ENCODE measurements at places on chromosomes 2 and 18. TPM values are rescaled to one million over a fixed set of nuclear protein-coding genes. Genes with fewer than 3 reads are reported as not detected.

GRCh38 chr18:12048827-12049175 is 44.8 kb upstream of the ANKRD62 start:
- no peak for DNase-seq

DNA sequence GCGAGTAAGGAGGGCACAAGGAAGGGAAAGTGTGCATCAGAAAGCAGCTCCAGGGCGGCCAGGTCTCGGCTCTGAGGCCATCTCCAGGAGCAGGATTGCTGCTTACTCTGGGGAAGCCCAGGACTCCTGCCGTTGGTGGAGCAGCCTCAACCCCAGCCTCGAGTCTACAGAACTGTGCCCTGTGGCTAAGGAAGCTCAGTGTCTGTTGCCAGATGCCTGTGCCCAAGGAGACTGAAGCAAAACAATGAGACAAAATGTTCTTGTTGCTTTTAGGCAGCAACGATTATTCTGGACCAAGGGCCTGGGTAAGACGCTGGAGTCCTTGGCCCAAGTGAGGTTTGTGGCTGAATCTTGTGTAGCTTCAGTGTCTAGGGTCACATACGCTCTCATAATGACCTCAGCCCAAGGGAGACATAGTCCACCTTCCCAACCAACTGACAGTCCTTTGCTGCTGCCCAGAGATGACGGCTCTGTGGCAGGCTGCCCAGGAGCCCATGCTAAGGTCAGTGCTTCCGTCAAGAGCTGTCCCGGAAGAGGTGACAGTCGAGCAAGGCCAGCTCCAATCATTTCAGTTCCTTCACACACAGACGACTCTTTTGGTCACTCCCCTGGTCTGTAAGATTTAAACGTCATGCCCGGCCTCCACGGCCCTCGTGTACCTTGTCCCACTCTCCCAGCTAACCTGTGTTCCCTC is 223.8 kb downstream of the TTC32 start:
- no peak for DNase-seq

DNA sequence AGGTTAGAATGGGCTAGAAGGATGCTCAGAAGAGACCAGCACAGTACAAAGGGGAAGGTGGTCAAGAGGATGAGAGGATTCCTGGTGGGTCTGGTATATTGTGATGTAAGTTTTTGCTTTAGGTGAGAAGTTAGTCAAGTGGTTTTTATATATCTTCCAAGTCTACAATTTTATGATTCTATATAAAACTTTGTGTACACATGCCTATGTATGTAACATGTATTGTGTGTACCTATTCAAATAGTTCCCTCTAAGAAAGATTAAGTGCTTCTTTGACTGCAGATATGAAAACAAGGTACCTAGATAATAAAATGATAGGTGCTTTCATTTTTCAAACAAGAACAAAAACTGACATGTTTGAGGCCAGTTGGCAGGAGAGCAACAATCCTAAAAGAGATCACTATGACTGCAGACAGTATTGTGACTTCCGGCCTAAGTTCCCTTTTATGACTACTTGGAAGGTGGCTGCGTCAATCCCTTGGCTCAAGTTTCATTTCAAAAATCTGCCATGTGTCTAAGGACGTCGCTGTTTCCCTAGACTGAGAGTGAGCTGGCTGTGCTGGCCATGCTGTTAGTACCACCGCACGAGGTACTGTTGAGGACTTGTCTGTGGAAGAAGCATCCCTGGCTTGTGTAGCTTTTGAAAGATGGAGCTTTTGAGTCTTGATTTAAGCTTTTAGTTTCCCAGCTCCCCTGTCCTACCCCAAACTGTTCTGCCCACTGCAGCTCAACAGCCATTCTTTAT is 123.1 kb downstream of the PRPF40A start:
- DNase-seq: peak; percentile 91

DNA sequence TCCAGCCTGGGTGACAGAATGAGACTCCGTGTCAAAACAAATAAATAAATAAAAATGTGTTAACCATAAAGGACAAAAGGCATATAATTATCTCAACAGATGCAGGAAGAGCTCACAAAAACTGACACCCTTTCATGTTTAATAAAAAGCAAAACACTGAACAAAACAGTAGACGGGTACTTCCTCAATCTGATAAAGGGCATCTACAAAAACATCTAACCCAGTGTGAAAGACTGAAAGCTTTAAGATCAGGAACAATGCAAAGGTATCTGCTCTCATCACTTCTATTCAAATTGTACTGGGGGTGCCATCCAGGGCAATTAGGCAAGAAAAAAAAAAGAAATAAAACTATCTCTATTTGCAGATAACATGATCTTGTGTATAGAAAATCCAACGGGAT is 11.7 kb upstream of the NCL start:
- no peak for DNase-seq

DNA sequence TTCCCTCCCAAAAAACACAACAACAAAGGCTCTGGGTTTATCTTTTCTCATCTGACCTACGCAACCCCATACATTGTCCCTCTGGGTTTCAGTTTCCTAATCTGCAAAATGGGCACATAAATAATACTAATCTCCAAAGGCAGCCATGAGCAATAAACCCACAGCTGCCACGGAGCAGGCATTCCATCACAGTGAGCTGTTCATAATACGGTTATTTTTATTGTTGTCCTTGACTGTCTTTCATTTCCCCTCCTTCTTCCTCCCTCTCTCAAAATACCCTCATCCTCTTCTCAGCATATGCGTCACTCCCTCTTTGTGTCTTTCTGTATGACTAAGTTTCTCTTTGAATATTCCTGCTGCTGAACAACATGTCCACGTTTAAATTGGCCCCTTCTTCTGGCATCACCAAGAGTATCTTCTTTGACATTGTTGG is 129.8 kb upstream of the CAB39 start:
- no peak for DNase-seq

DNA sequence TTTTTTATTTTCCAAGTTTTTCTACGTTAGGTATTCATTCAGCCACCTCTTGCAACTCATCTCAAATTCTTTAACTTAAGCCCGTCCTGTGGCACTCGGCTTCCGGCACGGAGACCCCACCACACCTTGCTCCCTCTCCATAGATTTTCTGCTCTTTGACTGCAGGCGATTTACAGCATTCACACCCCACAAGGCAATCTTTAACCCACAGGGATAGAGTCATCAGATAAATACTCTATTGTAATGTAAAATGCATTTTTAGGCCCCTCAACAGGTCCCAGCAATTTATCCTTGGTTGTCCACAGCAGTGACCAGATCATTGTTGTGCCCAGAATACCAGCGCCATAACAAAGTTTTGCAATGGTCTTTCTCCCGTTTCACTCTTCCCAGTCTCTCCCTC is 132.3 kb upstream of the EPHA4 start:
- DNase-seq: no peak

DNA sequence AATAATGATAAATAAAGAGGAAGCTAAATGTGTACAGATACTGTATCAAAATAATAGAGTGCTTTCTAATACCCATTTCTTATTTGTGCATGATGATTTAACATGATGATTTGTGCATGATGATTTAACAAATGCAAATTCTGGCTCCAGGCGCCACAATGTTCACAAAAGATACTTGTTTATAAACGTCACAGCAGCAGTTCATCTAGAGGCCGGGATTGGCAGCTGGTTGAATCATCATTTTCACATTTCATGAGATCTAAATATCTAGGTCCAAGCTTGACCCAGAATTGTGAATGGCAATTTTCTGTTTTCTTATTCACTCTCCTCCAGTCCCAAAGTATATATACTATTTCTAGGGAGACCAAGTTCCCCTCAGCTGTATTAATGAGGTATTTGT is 322.0 kb downstream of the SUCLG1 start:
- DNase-seq: no peak

DNA sequence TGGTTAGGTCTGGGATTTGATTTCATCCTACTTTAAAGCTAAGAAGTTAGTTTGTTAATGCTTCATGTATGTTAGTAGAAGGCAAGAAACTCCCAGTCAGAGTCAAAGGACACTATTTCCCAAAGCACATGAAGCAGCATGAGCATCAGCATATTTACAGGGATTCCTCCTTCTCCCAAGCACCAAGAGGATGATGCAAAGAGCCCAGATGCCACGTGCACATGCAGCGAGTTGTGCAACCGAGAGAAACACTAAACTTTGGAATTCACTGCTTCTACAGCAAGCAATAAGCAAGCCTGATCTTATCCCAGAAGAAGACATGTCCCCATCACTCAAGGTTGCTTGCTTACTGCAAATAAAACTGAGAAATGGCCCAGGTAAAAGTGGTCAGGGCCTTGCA is 32.5 kb downstream of the CPO start:
- no peak for DNase-seq

- DNase-seq: no peak
Measured at GRCh38 chr2:154259030-154259429, 387.3 kb downstream of the GALNT13 start.

DNA sequence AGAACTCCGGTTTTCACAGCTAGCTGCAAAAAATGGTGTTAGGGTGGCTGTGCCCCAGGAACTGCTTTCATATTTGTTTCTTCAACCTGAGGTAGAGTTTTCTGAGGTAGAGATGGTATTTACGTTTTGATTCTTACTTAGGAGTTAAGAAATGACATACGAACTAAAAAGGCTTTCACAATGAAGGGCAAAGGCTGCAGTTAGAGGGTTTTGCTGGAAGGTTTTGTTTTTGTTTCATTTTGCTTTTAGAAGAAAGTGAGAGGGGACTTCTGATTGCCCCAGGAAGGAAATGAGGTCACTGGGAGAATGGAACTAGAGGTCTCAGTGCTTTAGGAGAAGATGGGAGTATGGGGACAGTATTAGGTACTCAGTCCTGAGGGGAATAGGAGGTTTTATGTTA is 15.5 kb downstream of the CDCA7 start:
- no peak for DNase-seq

DNA sequence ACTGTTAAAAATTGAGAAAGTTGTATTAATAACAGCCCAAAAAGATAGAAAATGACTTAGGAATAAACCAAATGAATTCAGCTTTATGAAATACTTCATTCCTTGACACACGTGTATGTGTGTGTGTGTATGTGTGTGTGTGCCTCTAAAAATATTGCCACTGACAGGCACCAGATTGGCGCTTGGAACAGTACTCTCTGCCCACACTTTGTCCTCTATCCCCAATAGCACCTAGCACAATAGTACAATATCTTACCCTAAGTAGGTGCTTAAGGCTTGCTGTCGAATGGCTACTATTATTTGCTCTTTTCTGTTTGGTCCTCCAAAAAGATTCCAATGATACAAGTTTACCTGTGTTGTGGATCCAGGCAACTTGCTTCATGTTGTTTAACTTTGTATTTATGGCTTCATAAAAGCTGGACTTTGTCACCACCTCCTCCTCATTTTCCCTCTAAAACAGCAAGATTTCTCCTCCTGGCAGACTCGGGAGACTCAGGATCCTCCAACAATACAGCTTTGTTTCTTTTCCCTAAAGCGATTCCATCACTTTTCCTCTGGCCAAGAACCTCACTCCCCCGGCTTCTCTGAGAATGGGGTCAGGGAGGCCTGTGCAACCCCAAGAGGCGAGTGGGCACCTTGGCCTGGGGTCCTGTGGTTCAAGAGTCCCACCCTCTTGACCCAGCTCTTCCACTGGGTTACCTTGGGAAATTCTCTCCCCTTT is 43.3 kb upstream of the LCLAT1 start:
- no peak for DNase-seq

GRCh38 chr2:212919238-212919637 is 232.2 kb downstream of the IKZF2 start:
- no peak for DNase-seq

- no peak for DNase-seq
Measured at GRCh38 chr2:28401948-28402550, 9.4 kb downstream of the FOSL2 start.

- peak; percentile 98 for DNase-seq
Measured at GRCh38 chr2:36966370-36967235, at the start of gene STRN. Gene STRN, minus strand, starts transcription at chr2:36966536. Its CDS starts 73 bp downstream, at chr2:36966463.

- peak; percentile 39 for DNase-seq
Measured at GRCh38 chr2:225602205-225602604, 202.7 kb downstream of the NYAP2 start.

- no peak for DNase-seq
Measured at GRCh38 chr18:27363872-27364271, 178.8 kb upstream of the CHST9 start.

DNA sequence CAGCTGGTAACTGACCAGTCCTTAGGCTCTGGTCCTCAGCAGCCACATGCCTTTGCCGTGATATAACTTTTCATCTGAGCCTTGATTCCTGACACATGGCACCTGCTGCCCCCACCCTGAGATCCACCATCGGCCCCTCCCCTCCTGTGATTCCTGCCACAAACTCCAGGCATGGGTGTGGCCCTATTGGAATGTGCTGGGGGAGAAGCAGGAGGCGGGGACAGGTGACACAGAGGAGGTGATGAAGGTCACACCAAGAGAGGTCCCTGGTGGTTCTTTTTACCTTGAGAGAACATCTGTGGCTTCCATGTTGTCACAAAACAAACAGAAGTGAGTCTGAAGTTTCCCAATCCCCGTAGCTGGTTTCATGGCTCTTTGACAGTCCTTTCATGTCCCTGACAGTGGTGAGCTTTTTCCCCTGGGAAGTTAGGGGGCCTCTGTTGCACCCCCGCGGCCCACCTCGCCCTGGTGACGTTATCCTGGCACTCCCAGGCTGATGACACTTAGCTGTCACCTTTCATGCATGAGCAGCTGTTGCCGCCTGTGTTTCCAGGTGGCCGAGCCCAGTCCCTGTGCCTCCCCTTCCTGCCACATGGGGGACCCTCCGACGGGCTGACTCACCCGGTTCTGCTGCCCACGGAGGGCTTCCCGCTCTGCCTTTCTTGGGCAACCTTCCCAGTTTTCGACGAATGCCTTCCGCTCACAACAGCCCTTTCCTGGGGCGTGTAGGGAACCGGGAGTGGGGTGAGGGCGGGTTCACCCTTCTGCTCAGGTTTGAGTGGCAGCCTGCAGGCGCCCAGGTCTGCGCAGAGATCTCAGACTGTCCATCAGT is 66.3 kb upstream of the GLI2 start:
- DNase-seq: no peak

Gene GKN2
- not detected for total RNA-seq

Gene CHRNA1
- total RNA-seq: not detected

All from esophagus muscularis mucosa (tissue), 4 donors.